Stimulated activated naive B cell treated with anti-CD40 and anti-IgM and Interleukin-4, amounts not matched to agents 10 μg/mL and 1 μg/mL and 100 μg/mL, for 72 hours (primary cell): ENCODE measurements at places on chromosomes 2 and 18.

- DNase-seq, result peak; percentile 1
Measured at GRCh38 chr2:147910990-147911473, 66.2 kb downstream of the ACVR2A start.

GRCh38 chr2:161556440-161556839 is 67.8 kb upstream of the SLC4A10 start:
- no peak for DNase-seq

DNA sequence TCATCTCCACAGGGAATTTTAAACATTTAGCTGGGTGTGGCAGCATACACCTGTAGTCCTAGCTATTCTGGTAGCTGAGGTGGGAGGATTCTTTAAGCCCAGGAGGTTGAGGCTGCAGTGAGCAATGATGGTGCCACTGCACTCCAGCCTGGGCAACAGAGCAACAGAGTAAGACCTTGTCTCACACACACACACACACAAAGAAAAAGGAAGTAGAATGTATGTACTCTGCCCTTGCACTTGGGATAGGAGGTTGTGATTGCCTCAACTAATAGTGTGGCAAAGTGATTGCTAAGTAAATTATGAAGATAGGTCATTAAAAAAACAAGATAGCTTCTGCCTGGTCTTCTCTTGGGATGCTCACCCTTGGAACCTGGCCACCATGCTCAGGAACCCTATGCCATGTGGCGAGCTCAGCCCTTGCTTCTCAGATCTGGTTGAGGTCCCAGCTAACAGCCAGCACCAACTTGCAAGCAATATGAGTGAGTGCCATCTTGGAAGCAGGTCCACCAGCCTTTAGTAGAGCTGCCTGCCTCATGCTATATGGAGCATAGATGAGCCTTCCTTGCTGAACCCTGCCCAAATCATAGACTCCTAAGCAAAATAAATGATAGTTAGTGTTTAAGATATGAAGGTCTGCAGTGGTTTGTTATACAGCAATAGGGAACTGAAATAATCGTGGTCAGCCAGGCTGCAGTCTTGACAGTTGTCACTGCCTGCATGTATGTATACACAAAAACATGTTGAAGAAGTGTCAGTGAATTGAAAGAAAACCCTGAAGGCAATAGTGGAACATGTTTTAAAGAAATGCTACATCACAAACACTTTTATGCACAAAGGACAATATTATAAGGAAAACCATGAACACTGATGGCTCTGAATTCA is 30.1 kb upstream of the PNO1 start:
- no peak for DNase-seq

DNA sequence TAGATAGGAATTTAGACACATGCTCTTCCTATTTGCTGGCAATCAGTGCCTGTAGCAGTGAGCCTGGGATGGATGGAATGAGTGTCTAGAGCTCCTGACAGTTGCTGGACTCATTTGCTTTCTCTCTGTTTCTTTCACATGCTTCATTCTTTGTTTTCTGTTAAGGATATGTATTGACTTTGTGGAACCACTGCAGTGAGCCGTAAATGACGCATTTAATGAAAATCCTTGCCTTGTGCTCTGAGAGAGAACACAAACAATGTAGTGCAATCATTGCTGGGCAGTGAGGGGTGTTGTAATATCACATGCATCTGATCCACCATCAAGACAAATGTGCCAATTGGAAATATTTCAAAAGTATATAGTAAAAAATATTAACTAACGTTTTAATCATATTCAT is 25.2 kb upstream of the CDH20 start:
- DNase-seq, result no peak

- DNase-seq, result no peak
Measured at GRCh38 chr2:16105669-16106281, 165.4 kb downstream of the MYCN start.

DNA sequence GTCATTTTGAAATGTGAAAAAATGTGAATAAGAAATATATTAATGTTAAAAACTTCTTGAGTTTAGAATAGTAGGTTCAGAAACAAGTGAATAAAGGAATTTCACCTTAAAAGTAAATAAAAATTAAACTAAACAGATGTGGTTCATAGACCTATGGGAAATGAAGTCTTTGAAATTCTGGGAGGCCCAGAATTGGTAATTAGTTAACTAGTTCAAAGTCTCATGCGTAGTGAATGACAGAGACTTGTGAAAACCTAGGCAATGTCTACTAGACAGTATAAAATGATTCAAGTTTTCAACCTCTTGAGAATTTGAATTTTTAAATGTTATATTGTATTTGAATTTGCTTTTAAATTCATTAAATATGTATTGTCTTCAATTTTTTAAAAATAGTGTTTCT is 32.6 kb upstream of the AAK1 start:
- DNase-seq, result no peak

- DNase-seq, result no peak
Measured at GRCh38 chr2:115396579-115396978, 954.1 kb downstream of the DPP10 start.

- no peak for DNase-seq
Measured at GRCh38 chr2:586641-587076, 90.5 kb downstream of the TMEM18 start.

- no peak for DNase-seq
Measured at GRCh38 chr18:30387401-30387800, 655.1 kb downstream of the DSC3 start.
